Activated T-cell treated with anti-CD3 and anti-CD28 coated beads, Interleukin-2, amount 50 U/mL, for 24 hours (primary cell): ENCODE measurements at places on chromosomes 11 and 22.

DNA sequence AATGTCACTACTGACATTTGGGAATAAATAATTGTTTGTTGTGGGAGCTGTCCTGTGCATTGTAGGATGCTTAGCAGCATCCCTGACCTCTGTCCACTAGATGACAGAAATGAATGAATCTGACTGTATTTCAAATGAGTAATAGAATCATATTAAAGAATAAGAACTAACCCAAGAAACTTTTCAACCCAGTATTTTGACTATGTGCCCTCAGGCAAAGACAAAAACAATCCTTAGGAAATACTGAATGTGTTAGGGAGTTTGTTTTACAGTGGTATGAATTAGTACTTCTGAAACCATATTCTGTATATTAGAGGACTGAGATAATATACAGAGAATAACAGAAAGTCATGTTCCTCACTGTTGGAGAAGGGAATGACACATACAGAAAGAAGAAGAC, 320.9 kb upstream of the PITPNB start:
- H3K4me3 ChIP-seq: no peak overlapping the region
- H3K27me3 ChIP-seq: peaks cover 6% of the 10 kb centered on the region
- no peaks in the 10 kb centered on the region for H3K36me3 ChIP-seq
- H3K4me1 ChIP-seq: no peaks in the 10 kb centered on the region
- no peak for DNase-seq
- no peak overlapping the region for H3K27ac ChIP-seq

DNA sequence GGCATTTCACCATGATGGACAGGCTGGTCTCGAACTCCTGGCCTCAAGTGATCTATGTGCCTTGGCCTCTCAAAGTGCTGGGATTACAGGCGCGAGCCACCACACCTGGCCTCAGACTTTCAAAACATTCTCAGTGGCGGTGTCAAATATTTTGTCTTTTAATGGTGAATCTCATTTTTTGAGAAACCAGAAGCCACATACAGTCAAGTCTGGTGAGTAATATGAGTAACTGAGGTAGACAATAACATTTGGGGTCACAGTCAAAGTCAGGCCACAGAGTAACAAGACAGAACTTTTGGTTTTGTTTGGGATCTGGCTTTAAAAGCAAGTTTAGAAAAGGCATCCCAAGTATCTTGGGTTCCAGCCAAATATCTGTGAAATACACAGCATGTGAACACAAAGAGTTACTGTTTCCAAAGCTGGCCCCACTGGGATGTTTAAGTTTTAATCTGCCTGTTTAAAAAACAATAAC, 5.6 kb upstream of the TMA7B start:
- H3K4me1 ChIP-seq: peaks cover 90% of the 10 kb centered on the region
- H3K27ac ChIP-seq: peak overlapping the region; percentile 69
- no peak for DNase-seq
- peaks cover 88% of the 10 kb centered on the region for H3K36me3 ChIP-seq
- H3K4me3 ChIP-seq: no peak overlapping the region

GRCh38 chr22:27250886-27251285, 550.7 kb downstream of the MN1 start:
- H3K4me1 ChIP-seq: peaks cover 13% of the 10 kb centered on the region
- no peaks in the 10 kb centered on the region for H3K27me3 ChIP-seq
- no peaks in the 10 kb centered on the region for H3K36me3 ChIP-seq
- H3K27ac ChIP-seq: no peak overlapping the region
- H3K4me3 ChIP-seq: no peak overlapping the region

GRCh38 chr11:102971766-102972165, 16.2 kb upstream of the MMP13 start:
- H3K36me3 ChIP-seq: no peaks in the 10 kb centered on the region
- H3K4me3 ChIP-seq: no peak overlapping the region
- no peaks in the 10 kb centered on the region for H3K4me1 ChIP-seq
- no peak overlapping the region for H3K27ac ChIP-seq
- no peak for DNase-seq

GRCh38 chr11:122198291-122198983, 82.4 kb upstream of the BLID start:
- H3K27me3 ChIP-seq: peaks cover 37% of the 10 kb centered on the region
- DNase-seq: no peak
- no peaks in the 10 kb centered on the region for H3K4me1 ChIP-seq
- H3K4me3 ChIP-seq: no peak overlapping the region
- H3K36me3 ChIP-seq: no peaks in the 10 kb centered on the region
- no peak overlapping the region for H3K27ac ChIP-seq

DNA sequence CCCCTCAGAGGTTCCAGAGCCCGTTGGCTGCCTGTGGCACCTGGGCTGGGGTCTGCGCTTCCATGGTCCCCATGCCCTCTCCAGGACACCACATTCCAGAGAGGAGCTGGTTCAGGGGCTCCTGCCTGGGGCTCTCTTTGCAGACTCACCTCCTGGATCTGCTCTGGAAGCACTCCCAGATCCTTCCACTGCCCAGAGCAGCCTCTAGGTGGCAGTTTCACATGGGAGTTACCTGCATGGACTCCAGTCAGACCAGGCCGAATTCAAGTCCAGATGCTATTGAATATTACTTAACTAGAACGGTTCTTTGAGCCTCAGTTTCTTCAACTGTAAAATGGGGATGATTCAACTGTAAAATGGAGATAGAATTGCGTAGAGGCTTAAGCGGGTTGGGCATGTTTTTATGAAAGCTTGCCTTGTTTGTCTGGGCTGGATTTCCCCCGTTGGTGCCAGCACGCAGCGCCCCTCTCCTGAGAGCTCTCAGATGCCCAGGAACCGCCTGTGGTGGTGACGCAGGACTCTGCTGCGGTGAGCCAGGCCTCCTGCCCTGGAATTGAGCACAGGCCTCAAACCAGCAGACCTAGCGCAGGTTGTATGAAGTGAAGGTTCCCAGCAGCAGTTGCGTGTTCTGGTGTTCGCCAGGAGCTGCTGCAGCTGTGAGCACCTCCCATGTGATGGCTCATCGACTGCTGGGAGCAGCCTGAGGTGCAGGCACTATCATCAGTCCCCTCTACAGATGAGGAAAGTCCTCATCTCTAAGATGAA, 44.2 kb downstream of the LMO1 start:
- H3K27ac ChIP-seq: no peak overlapping the region
- H3K27me3 ChIP-seq: no peaks in the 10 kb centered on the region
- no peak for DNase-seq
- H3K36me3 ChIP-seq: no peaks in the 10 kb centered on the region

GRCh38 chr11:66894141-66894540, 37.3 kb downstream of the LRFN4 start:
- no peak for DNase-seq
- peaks cover 12% of the 10 kb centered on the region for H3K4me1 ChIP-seq
- H3K27ac ChIP-seq: no peak overlapping the region
- peaks cover 2% of the 10 kb centered on the region for H3K27me3 ChIP-seq
- no peak overlapping the region for H3K4me3 ChIP-seq

- DNase-seq: no peak
- H3K27me3 ChIP-seq: no peaks in the 10 kb centered on the region
- H3K4me1 ChIP-seq: no peaks in the 10 kb centered on the region
- no peak overlapping the region for H3K27ac ChIP-seq
These were observed 134.9 kb upstream of the ZC3H12C start for GRCh38 chr11:109958131-109958820.

DNA sequence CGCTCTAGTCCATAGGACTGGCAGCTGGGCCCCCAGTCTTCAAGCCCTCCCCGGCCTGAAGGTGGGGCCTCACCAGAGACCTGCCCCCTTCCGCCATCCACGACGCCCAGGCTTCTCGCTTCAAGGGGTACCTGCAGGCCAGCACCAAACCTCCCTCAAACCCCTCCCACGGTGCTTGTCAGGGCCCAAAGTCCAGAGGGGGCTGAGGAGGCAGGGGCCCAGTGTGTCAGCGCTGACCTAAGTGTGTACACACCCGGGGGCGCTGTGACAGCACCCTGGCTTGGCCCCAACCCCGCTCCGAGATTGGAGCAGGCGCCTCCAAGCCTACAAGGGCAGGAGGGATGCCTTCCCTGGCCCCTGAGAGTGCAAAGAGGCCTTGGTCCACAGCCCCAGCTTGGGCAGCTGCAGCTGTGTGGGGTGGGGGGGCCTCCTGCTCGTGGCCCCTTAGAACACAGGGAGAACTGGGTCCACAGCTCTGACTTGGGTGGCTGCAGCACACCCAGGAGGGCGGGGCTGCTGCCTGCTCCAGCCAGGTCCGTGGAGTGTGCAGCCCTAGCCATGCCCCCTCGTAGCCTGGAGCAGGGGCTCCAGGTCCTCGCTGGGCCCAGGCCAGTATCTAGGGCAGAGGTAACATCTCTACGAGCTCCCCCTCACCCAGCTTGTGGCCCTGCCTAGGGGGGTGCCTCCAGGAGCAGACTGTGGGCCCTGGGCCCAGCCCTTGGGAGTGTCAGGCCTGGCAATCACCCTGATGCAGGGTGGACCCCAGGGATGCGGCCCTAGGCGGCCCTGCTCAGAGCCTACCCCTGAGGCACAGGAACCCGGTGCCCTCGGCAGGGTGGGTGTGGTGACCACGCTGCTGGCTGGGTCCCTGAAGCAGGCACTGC, 4.9 kb downstream of the SBF2 start:
- H3K36me3 ChIP-seq: no peaks in the 10 kb centered on the region
- peaks cover 13% of the 10 kb centered on the region for H3K27me3 ChIP-seq
- peaks cover 19% of the 10 kb centered on the region for H3K4me1 ChIP-seq
- no peak overlapping the region for H3K4me3 ChIP-seq
- no peak for DNase-seq
- H3K27ac ChIP-seq: no peak overlapping the region
